ENCODE measurements at places on chromosomes 12 and 14. TPM values are rescaled to one million over a fixed set of nuclear protein-coding genes. Genes with fewer than 3 reads are reported as not detected.

The PDE3A gene
- not detected for total RNA-seq

The POLE2 gene
- 3.8 TPM for total RNA-seq

The KLRK1 gene
- total RNA-seq, result 2.3 TPM

DNA sequence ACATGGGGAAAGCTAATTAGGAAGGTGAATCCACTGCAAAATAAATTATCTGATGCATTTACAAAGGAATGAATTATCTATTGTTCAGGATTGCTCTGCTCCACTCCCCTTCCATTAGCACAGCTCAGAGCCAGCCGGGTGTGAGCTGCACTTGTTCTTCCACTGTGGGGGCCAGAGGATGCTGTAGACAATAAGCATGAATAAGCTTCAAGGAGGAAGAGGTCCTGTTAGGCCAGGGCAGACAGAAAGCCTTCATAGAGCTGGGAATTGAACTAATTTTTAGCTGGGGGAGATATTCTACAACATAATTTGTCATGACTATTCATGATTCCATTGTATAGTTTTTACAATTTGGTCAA is 137.6 kb upstream of the MAX start:
- peaks cover 33% of the 10 kb centered on the region for H3K4me1 ChIP-seq
- DNase-seq, result no peak
- H3K27me3 ChIP-seq, result no peaks in the 10 kb centered on the region
- H3K36me3 ChIP-seq, result no peaks in the 10 kb centered on the region
- no peak overlapping the region for H3K27ac ChIP-seq

- H3K4me1 ChIP-seq, result peaks cover 8% of the 10 kb centered on the region
- H3K4me3 ChIP-seq, result peak within 1 kb of the TSS; percentile 57
- DNase-seq, result no peak
- H3K27me3 ChIP-seq, result peaks cover 74% of the 10 kb centered on the region
Measured at GRCh38 chr12:6700646-6701051, at the start of gene PIANP. PIANP (minus strand) TSS chr12:6700815; CDS start chr12:6698061, 2,754 bp downstream.

DNA sequence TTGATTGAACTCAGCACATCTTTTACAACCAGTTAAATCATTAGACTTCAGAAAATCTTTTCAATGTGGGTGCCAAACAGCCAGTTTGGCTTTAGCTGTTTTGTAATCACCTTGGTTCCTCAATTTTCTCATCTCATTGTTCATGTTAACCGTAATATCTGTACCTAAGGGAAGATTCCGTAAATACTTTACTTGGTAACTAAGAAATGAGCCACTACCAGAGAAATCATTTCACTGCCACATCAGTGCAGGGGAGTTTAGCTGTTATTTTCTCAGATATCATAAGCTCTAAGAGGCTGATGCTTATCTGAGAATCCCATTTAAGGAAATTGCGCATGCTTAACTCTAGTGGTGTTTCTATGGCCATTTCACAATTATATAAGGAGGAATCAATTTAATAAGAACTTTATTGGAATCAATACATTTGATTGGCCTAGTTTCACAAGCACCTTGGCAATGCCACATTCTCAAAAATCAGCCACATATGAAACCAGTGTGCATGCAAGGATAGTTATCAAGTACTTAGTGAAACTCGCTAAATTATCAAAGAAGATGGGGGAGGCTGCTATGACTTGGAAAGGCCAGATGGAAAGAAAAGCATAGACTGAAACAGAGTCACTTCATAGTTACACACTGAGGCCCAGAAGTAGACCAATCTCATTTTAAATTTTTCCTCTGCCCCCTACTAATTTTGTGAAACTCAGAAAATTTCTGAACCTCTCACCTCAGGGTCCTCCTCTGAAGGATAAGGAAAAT is 28.1 kb upstream of the IL22 start:
- no peak overlapping the region for H3K4me3 ChIP-seq
- DNase-seq, result no peak
- H3K36me3 ChIP-seq, result no peaks in the 10 kb centered on the region
- no peak overlapping the region for H3K27ac ChIP-seq

GRCh38 chr14:61280526-61281185 is 482 bp downstream of the TMEM30B start:
- H3K27me3 ChIP-seq, result no peaks in the 10 kb centered on the region
- DNase-seq, result no peak
- H3K4me3 ChIP-seq, result peak overlapping the region; percentile 45
- no peak overlapping the region for H3K27ac ChIP-seq

DNA sequence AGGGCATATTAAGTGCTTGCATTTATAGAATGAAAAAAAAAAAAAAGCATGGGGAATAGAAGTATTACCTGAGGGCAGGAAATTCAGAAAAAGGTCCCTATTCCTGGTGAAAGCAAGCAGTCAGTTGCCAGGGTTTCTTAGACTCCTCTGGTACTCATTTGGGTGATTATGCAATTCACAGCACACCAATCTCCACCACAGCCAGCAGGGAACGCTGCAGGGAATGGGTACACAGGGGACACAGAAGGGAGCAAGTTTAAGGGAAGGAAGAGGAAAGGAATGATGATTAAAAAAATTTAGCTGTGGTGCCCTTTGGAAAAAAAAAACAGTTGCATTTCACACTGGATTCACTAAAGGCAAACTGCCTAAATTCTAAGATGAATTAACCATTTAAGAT is 14.2 kb downstream of the BLTP3B start:
- peaks cover 19% of the 10 kb centered on the region for H3K4me1 ChIP-seq
- peak; percentile 77 for DNase-seq
- no peaks in the 10 kb centered on the region for H3K27me3 ChIP-seq
- H3K36me3 ChIP-seq, result no peaks in the 10 kb centered on the region
- peak overlapping the region; percentile 82 for H3K27ac ChIP-seq
- H3K4me3 ChIP-seq, result peak overlapping the region; percentile 50

DNA sequence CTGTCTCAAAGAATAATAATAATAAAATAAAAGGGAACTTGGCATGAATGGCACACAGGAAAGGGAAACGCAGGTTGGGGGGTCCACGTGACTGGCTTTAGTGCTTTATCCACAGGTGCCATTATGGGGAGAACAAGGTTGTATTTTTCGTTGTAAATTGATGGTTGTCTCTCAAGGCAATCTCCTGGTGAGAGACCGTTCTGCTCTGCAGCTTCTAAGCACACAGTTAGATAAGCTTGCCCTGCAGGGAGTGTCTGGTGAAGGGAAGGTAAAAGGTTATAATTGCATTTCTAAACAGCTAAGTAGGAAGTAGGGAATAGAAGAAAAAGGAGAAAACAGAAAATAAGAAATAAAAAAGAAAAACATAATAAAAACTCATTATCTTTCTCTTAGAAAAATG is 69.1 kb upstream of the CPSF6 start:
- DNase-seq, result no peak
- no peak overlapping the region for H3K4me3 ChIP-seq
- H3K27ac ChIP-seq, result no peak overlapping the region
- H3K27me3 ChIP-seq, result no peaks in the 10 kb centered on the region
- H3K36me3 ChIP-seq, result no peaks in the 10 kb centered on the region
- H3K4me1 ChIP-seq, result no peaks in the 10 kb centered on the region

GRCh38 chr14:102086709-102086971 is 204 bp downstream of the HSP90AA1 start:
- peaks cover 50% of the 10 kb centered on the region for H3K36me3 ChIP-seq
- no peaks in the 10 kb centered on the region for H3K27me3 ChIP-seq
- peak overlapping the region; percentile 92 for H3K27ac ChIP-seq
- no peak for DNase-seq
- peak overlapping the region; percentile 63 for H3K4me3 ChIP-seq

- no peaks in the 10 kb centered on the region for H3K27me3 ChIP-seq
- peaks cover 17% of the 10 kb centered on the region for H3K4me1 ChIP-seq
- H3K27ac ChIP-seq, result no peak overlapping the region
- H3K4me3 ChIP-seq, result no peak overlapping the region
- peaks cover 11% of the 10 kb centered on the region for H3K36me3 ChIP-seq
Measured at GRCh38 chr12:130828895-130829294, 10.2 kb downstream of the STX2 start.

DNA sequence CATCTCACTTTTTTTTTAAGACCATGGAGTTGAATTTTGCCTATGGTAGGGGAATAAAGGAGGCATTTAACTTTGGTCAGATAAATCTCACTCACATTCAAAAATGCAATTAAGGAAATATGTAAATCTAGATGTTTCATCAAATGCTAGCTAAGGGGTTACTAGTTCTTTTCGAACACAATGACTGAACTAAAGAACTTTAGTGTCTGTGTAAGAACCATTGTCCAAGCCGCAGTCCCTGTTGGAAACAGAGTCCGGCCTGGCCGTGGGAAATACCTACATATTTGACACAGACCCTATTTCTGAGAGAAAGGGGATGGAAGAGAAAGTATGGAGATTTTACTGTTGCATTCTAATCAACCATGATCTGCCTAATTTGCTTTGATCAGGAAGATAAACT is 17.4 kb downstream of the LGR5 start:
- H3K36me3 ChIP-seq, result no peaks in the 10 kb centered on the region
- H3K27ac ChIP-seq, result no peak overlapping the region
- no peaks in the 10 kb centered on the region for H3K4me1 ChIP-seq
- H3K27me3 ChIP-seq, result peaks cover 28% of the 10 kb centered on the region
- H3K4me3 ChIP-seq, result no peak overlapping the region

- DNase-seq, result no peak
- no peak overlapping the region for H3K27ac ChIP-seq
- no peaks in the 10 kb centered on the region for H3K27me3 ChIP-seq
- H3K36me3 ChIP-seq, result peaks cover 17% of the 10 kb centered on the region
- peaks cover 5% of the 10 kb centered on the region for H3K4me1 ChIP-seq
Measured at GRCh38 chr14:105250008-105250366, 1.7 kb downstream of the BTBD6 start.

DNA sequence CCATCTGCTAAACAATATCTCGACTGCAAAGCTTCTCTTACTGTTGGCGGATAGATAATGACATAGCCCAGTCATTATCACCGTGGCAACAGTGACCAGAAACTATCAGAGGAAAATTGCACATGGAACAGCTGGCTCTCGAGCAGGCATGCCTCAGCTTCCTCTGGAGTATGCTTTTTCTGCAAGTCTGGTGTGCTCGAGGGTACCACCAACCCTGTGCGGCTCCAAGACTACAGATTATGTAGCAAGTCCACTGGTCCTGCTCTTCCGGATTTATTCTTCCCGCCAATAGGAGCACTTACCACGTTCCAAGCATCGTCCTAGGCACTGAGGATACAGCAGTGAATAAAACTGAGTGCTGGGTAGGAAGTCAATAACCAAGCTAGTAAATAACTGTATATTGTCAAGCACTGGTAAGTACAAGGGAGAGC is 1.4 kb upstream of the GLRX5 start:
- no peaks in the 10 kb centered on the region for H3K27me3 ChIP-seq
- H3K36me3 ChIP-seq, result peaks cover 17% of the 10 kb centered on the region
- peak overlapping the region; percentile 93 for H3K27ac ChIP-seq
- H3K4me3 ChIP-seq, result peak overlapping the region; percentile 87
- peaks cover 41% of the 10 kb centered on the region for H3K4me1 ChIP-seq
- no peak for DNase-seq

DNA sequence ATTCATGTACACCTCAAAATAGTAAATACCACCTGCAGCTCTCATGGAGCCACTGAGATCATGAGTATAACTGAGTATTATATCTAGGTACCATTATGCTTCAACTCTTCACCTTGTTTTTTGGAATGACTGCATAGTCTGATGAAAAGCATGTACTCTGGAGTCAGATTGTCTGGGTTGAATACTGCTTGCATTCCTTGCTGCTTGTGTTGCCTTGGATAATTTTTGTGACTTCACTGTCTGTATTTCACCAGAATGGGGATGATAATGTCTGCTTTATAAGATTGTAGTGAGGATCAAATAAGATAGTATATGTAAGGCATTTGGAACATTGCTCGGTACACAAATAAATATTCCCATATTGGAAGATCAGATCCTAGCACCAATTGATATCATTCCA is 54.2 kb downstream of the SUSD6 start:
- no peak for DNase-seq
- H3K27me3 ChIP-seq, result no peaks in the 10 kb centered on the region
- peaks cover 35% of the 10 kb centered on the region for H3K4me1 ChIP-seq
- peak overlapping the region; percentile 61 for H3K27ac ChIP-seq
- no peak overlapping the region for H3K4me3 ChIP-seq

DNA sequence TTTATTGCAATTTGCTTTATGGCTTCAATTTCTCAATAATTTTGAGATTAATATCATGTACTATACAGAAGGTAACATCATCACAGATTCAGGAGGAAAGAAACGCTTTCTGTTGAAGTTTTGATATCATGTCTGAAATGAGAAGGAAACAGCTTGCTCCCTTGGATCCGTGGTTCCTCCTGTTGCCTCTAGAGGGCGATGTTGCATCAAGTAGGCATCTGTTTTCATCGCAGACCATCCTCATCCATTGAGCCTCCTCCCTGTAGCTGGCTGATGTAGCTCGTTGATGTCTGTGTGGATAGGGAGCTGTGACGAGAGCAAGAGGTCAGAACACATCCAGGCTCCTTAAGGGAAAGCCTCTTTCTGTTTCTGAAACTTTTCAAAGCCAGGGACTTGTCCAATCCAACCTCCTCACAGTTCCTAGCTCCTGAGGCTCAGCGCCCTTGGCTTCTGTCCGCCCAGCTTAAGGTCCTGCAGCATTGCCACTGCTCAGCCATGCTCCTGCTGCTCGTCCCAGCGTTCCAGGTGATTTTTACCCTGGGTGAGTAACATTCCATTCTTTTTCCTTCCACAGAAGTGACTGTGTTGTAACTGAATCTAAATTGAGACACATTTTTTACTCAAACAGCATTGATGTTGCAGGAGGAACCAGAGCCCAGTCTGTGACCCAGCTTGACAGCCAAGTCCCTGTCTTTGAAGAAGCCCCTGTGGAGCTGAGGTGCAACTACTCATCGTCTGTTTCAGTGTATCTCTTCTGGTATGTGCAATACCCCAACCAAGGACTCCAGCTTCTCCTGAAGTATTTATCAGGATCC is 304.8 kb upstream of the OR4E1 start:
- DNase-seq, result peak; percentile 60
- peaks cover 77% of the 10 kb centered on the region for H3K27me3 ChIP-seq

GRCh38 chr14:99465288-99465687 is 15.4 kb downstream of the SETD3 start:
- H3K27ac ChIP-seq, result no peak overlapping the region
- H3K4me1 ChIP-seq, result peaks cover 25% of the 10 kb centered on the region
- H3K27me3 ChIP-seq, result no peaks in the 10 kb centered on the region
- no peak overlapping the region for H3K4me3 ChIP-seq
- no peak for DNase-seq

DNA sequence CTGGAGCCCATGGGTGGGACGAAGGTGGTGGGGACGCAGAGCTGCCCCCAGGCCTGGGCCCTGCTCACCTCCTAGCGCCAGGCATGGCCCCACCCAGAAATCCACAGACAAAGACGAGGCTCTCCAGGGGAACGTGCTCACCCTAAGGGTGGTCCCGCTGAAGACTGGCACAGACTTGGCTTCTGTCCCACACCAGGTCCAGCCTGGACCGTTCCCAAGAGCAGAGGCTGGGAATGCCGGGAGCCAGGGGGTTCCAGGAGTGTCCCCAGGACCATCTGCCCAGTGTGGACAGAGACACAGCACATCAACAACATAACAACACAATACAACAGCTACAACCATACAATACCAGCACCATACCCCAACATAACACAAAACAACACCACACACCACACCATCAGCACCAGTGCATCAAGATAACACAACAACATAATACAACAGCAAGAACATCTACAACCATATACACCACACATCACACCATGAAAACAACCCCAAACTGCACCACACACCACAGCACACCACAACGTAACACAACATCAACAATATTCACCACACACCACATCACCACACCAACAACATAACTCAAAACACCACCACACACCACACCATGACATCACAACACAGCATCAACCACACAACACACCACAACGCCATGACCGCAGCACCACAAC is 329.6 kb downstream of the ADGRD1 start:
- peaks cover 6% of the 10 kb centered on the region for H3K4me1 ChIP-seq
- H3K27me3 ChIP-seq, result no peaks in the 10 kb centered on the region
- H3K4me3 ChIP-seq, result no peak overlapping the region
- no peak for DNase-seq
- H3K36me3 ChIP-seq, result no peaks in the 10 kb centered on the region
